Muscle of back (tissue), 13 donors: ENCODE measurements at places on chromosomes 16 and 17.
A peak's percentile ranks its signal among the peaks of the same experiment; 100 is the strongest.

DNA sequence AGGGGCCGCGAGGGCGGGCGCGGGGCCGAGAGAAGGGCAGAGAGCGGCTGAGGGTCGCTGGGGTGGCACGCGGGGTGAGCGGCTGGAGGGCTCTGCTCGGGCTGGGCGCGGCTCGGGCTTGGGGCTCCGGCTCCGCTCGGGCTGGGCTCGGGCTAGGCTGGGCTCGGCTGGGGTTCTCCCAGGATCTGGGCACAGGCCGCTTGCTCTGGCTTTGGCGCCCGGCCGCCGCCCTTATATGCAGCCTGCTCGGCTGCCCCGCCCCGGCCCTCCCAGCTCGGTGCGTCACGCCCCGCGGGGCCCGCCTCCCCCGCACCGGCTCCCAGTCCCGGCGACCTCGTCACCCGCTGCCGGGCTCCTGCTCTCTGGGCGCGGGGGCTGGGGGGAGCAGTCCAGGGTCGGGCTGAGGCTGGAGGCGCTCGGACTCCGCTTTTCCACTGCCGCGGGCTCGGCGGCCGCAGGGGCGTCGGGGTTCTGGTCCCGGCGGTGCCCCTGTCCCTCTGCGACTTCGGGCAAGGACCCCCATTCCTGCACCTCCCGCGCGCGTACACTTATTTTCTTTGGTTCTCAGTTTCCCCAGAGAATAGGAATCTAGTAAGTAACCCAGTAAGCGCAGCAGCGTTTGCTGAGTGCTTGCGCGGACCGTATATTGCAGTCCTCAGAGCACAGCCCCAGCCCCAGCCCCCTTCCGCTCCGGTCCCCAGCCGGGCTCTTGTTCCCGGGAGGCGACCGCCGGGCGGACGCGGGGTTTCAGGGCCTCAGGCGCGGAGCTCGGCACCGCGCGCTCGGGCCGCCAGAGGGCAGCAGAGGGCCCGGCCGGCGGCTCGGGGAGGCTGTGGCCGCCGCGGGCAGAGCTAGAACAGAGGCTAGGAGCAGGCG lies at the start of gene RASD1:
Gene RASD1 (minus strand): TSS at position 207 of the 876 bp plus-strand sequence. CDS start 214 bp downstream, outside the sequence.
- peak; percentile 90 for DNase-seq

DNA sequence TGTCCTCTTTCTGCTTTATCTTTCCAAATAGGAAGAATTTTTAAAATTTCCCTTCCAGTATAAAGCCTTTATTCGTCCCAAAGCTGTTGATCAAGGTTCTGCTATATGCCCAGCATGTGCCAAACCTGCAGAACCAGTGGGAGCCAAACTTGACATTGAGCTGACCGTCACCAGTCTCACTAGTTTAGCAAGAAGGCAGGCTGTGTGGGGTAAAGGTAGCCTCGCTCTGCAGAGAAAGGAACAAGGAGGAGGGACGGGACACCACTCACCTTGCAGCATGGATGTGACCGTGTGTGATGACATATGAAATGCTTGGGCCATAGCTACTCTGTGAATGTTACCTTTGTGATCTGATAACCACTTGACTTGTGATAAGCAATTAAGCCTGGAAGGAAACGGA lies 392.2 kb downstream of the CPPED1 start:
- DNase-seq, result no peak

DNA sequence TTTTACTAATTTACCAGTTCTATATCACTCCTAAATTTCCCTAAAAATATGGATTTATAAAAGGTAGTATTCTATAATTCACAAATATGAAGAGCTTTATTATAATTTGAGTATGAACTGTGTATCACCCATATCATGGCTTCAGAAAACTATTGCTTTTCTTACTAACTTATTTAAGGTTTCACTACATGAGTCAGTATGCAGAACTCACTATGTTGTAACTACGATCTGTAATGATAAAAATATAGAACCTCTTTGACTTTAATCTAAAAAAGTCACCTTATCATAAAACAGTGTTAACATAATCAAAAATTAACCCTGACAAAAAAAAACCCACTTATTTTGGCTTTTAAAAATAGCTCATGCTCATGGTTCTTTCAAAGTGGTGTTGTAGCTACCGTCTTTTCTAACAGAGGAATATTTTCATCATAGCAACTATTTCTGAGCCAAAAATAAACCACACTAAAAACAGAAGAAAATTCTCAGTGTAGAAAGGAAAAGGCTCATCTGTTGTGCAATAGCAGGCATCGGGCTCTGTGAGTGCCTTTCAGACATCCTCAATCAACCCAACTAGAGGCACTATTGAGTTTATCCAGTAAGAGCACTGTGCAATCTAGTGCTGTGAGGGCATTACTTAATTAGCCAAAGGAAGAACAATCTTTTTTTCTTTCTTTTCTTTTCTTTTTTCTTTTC lies 42.1 kb downstream of the ITGAM start:
- DNase-seq, result peak; percentile 15

GRCh38 chr16:58500430-58501241 lies 693 bp downstream of the NDRG4 start:
- no peak for DNase-seq

DNA sequence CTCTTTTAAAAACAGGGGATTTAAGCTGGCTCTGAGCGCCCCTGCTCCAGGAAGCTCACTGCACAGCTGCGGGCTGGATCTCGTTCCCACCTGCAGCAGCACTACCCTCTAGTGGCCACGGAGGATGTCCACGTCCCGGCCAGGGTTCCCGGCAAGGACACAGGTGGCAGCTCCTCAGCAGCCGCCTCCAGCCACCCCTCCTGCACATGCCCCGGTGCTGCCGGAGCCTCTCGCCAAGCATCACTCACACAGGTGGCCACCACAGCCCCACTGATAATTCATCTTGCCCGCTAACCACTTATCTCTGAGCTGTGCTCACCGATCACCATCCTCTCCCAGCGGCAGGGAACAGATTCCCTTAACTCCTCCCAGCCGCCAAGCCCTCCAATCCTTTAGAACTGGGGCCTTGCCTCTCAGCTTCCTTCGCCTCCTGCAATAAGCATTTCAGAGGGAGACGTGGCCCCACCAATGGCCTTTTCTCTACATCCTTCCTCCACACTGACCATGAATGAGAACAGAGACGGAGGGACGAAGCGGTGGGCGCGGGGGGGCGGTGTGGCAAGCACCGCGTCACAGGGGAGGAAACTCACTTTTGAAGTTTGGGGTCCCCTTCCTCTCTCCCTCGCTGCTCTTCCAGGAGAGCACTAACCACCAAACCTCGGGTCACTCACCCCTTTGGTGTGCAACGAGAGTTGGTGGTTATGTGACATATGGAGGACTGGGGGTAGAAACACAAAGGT lies 222.1 kb downstream of the RBFOX3 start:
- peak; percentile 62 for DNase-seq

GRCh38 chr16:56423584-56424403 lies 1.6 kb downstream of the AMFR start:
- DNase-seq, result no peak

GRCh38 chr17:21474815-21475214 lies 98.7 kb downstream of the KCNJ12 start:
- no peak for DNase-seq

DNA sequence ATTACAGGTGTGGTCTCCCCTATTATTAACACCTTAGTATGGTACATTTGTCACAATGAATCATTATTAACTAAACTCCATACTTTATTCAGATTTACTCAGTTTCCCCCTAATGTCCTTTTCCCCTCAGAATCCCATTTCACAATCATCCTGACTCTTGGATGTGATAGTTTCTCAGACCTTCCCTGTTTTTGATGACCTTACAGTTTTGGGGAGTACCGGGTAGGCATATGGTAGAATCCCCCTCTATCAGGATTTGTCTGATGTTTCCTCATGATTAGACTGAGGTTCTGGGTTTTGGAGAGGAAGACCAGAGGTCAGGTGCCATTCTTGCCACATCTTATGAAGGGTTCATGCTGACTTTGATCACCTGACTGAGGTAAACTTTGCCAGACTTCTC lies 6.0 kb upstream of the ASB16 start:
- no peak for DNase-seq

- DNase-seq, result no peak
Measured at GRCh38 chr17:33039874-33040273, 48.2 kb downstream of the SPACA3 start.

DNA sequence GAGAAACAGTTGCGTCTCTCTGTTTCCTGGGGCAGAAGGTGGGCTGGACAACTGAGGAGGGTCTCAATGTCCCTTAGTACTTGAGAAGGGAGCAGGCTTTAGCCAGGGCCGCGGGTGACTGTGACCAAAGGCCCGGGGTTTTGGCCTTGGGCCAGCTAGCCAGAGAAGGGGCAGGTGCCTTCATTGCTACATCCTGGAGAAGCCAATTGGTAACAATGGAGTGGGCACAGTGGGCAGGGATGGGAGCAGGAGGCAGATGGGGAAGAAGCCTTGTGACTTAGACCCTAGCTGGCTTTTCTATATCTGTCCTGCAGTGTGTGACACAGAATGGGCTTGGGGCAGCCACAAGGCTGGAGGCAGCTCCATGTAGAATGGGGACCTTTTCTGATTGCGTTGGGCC lies 46.0 kb downstream of the CLEC16A start:
- DNase-seq, result no peak

DNA sequence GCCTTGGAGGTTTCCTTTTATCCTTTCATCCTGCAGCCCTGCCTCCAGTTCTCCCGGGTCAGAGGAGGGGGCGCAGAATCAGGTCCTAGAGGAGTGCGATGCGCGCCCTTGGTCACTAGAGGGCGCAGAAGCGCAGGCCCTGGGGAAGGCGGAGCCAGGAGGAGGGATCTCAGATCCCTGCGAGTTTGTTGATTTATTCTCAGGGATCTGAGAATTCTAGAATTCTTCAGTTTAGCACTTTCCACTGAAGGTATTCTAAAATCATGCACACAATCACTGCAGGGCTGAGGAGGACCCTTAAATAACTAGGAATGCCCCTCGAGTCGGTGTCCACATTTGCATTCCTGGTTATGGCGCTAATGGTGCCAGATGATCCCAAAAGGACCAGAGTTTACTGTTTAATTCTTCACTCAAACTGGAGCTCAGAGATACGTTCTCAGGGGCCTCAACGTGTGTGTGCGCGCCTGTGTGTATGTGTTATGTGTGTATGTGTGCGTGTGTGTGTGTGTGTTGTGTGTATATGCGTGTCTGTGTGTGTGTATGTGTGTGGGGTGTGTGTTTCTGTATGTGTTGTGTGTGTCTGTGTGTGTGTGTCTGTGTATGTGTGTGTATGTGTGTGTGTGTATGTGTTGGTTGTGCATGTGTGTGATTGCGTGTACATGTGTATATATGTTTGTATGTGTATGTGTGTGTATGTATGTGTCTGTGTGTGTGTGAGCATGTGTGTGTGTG lies 6.9 kb upstream of the ELAC2 start:
- DNase-seq, result peak; percentile 76

- no peak for DNase-seq
Measured at GRCh38 chr16:19688396-19689024, 29.5 kb downstream of the KNOP1 start.

- no peak for DNase-seq
Measured at GRCh38 chr17:47192554-47192953, 3.5 kb upstream of the CDC27 start.

DNA sequence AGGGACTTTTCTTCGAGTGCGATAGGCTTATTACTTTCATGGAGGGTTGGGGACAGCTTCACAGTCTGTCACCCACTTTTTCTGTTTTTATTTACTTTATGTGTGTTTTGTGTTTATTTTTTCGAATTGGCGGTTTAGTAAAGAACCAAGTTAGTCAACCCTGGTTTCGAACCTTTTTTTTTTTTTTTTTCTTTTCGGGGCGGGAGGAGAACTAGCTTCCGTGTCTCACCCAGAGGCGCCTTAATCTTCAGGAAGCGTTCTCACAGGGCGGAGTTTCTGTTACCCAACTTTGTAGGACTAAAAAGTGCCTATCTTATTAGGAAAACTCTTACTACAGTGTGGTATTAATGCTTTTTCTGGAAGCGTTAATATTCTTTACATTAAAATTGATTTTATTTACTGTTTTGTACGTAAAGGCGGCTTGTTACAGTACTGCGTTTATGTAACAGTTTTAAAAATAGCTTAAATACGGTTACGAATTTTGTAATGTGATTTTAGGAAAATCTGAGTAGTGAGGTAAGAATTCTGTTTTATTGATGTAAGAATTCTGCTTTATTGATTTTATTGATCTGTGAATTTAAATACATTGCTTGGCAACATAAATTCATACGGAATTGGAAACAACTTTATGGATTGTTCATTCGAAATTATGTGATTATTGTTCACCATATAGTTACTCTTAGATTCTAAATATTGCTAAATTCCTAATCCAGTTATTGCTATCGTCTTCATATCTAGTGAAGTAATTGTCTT lies 885 bp downstream of the ZNF207 start:
- DNase-seq, result peak; percentile 51

GRCh38 chr17:64306850-64307463 lies 43.9 kb upstream of the TEX2 start:
- DNase-seq, result peak; percentile 83

- no peak for DNase-seq
Measured at GRCh38 chr17:21149621-21150020, 22.9 kb downstream of the DHRS7B start.

DNA sequence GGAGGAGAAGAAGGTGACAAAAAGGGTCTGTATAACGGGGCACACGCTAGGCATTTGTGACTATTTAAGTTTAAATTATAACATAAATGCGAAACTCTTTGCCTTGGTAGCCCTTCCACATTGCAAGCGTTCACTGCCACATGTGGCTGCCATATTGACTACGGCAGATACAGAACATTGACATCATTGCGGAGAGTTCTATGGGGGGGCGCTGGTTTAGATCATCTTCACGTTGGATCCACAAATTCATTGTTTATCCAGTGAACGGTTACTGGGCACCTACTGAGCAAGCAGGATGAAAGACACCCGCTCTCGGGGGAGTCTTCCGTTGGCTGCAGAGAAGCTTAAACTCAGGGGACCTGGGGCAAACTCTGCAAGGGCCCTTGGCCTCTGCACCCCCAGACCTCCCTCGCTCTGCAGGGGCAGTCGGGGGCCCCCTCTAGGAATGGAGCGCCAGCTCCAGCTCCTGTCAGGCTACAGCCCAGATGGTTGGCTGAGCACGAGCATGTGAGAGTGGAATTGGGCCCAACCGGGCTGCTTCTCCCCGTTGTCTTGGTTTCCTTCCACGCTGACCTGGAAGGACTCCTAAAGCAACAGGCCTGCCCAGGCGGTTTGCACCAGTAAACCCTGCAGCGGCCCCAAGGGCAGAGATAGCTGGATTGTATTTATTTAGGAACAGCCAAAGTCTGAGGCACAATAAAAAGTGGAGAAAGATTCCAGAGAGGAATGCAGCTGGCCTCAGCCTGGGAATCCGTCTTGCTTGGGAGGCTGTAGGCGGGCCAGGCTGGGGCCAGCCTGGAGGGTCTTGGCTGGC lies 172.2 kb downstream of the SEC14L1 start:
- peak; percentile 91 for DNase-seq

GRCh38 chr17:2394775-2395201 lies 6.1 kb downstream of the MNT start:
- DNase-seq, result no peak

GRCh38 chr17:65071861-65072260 lies 15.3 kb upstream of the GNA13 start:
- DNase-seq, result no peak

DNA sequence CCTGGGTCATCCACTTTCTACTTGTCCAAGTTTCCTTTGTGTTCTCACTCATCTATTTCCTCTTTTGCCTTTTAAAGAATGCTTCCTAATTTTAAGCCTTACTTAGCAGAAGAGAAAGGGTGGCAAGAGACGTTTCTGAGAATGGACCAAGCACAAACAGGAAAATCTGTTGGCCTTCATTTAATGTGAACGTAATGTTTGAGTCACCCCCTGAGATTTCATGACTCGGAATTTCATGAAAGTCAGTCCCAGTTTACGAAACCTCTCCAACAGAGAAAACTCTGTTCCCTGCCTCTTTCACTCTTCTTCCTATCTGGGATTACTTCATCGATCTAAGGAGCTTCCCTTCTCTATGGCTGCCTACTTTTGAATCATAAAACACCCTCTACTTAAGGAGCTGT lies at the start of gene CD300E:
Gene CD300E (minus strand): TSS at position 46 of the 401 bp plus-strand sequence. CDS start 117 bp downstream, outside the sequence.
- no peak for DNase-seq
